IMR-90 (cell line): ENCODE measurements at places on chromosomes 4 and X. TPM values are rescaled to one million over a fixed set of nuclear protein-coding genes. Genes with fewer than 3 reads are reported as not detected.

GRCh38 chrX:149383852-149384251, 121.3 kb downstream of the IDS start:
- H3K36me3 ChIP-seq: no peaks in the 10 kb centered on the region
- H3K4me1 ChIP-seq: no peaks in the 10 kb centered on the region
- no peak for DNase-seq
- H3K27me3 ChIP-seq: no peaks in the 10 kb centered on the region

GRCh38 chrX:16639966-16640365, 10.0 kb upstream of the S100G start:
- DNase-seq: no peak
- H3K27ac ChIP-seq: no peak overlapping the region
- H3K36me3 ChIP-seq: peaks cover 3% of the 10 kb centered on the region; the same call in 1 of the 2 replicates
- H3K27me3 ChIP-seq: peaks cover 2% of the 10 kb centered on the region; the same call in 1 of the 2 replicates
- no peak overlapping the region for H3K4me3 ChIP-seq

GRCh38 chr4:48705609-48706008, 74.5 kb downstream of the FRYL start:
- DNase-seq: no peak
- H3K36me3 ChIP-seq: no peaks in the 10 kb centered on the region
- no peak overlapping the region for H3K27ac ChIP-seq
- H3K4me3 ChIP-seq: no peak overlapping the region

- no peak overlapping the region for H3K27ac ChIP-seq
- DNase-seq: no peak
- no peak overlapping the region for H3K4me3 ChIP-seq
These were observed 111.3 kb downstream of the TSPAN7 start for GRCh38 chrX:38672646-38673045.

DNA sequence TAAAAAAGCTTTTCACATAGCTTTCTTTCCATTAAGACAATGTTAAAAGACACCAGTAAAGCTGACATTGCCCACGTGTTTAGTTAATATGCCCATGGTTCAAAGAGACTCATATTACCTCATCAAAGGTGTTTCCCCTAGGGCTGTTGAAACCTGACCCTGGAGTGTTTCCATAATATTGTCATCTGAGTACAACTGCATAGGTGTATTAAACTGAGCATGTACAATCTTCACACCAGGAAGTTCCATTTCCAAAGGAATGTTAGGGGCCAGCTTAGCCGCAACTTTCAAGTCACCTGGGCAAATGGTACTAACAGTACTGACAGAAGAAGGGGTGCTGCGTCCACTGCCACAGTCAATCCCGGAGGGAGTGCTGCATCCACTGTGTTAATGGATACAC, 27.1 kb downstream of the PDLIM3 start:
- no peak overlapping the region for H3K4me3 ChIP-seq
- no peaks in the 10 kb centered on the region for H3K36me3 ChIP-seq

DNA sequence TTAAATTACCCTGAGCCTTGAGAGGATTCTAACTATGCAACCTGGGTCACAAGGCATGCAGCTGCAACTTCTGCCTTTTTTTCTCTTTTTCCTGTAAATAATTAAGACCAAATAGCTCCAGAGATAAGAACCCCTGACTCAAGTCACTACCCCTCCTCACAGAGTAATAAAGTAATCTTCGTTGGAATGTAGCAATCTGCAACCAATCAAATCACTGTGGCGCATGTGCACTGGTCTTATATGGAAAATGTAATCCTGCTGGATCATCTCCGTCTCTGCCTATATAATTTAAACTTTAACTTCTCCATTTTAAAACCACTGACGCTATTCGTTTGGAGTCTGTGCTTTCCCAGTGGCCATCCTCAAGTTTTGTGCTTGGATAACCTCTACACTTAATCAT, 6.1 kb upstream of the EFHC2 start:
- no peaks in the 10 kb centered on the region for H3K4me1 ChIP-seq
- no peaks in the 10 kb centered on the region for H3K27me3 ChIP-seq
- no peak for DNase-seq
- H3K27ac ChIP-seq: no peak overlapping the region

GRCh38 chrX:1224954-1225353, 12.5 kb upstream of the CRLF2 start:
- H3K27me3 ChIP-seq: no peaks in the 10 kb centered on the region
- H3K36me3 ChIP-seq: no peaks in the 10 kb centered on the region
- no peaks in the 10 kb centered on the region for H3K4me1 ChIP-seq
- no peak overlapping the region for H3K27ac ChIP-seq

DNA sequence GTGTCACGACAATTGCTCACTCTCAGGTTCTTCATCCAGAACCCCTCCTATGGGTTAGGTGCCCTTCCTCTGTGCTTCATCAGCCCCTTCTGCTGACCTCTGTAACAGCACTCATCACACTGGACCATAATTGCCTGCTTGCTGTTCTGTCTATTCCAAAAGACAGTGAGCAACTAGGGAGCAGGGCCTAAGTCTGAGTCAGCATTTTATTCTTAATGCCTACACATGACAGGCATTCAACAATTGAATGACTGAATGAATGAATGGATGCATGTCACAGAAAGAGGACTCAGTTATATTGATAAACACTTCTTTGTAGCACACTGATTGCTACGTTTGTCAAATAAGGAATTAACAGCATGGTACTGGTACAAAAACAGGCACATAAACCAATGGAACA, 317.0 kb downstream of the ZIC3 start:
- H3K36me3 ChIP-seq: no peaks in the 10 kb centered on the region
- H3K4me3 ChIP-seq: no peak overlapping the region
- DNase-seq: no peak
- no peak overlapping the region for H3K27ac ChIP-seq

GRCh38 chr4:107147873-107148272, 111.8 kb upstream of the DKK2 start:
- H3K4me3 ChIP-seq: no peak overlapping the region
- no peak for DNase-seq
- H3K27ac ChIP-seq: no peak overlapping the region
- H3K36me3 ChIP-seq: no peaks in the 10 kb centered on the region
- H3K27me3 ChIP-seq: no peaks in the 10 kb centered on the region
- no peaks in the 10 kb centered on the region for H3K4me1 ChIP-seq

GRCh38 chr4:72205298-72205697, 173.5 kb downstream of the NPFFR2 start:
- no peak for DNase-seq
- no peaks in the 10 kb centered on the region for H3K36me3 ChIP-seq
- no peak overlapping the region for H3K4me3 ChIP-seq
- no peaks in the 10 kb centered on the region for H3K27me3 ChIP-seq
- no peaks in the 10 kb centered on the region for H3K4me1 ChIP-seq

DNA sequence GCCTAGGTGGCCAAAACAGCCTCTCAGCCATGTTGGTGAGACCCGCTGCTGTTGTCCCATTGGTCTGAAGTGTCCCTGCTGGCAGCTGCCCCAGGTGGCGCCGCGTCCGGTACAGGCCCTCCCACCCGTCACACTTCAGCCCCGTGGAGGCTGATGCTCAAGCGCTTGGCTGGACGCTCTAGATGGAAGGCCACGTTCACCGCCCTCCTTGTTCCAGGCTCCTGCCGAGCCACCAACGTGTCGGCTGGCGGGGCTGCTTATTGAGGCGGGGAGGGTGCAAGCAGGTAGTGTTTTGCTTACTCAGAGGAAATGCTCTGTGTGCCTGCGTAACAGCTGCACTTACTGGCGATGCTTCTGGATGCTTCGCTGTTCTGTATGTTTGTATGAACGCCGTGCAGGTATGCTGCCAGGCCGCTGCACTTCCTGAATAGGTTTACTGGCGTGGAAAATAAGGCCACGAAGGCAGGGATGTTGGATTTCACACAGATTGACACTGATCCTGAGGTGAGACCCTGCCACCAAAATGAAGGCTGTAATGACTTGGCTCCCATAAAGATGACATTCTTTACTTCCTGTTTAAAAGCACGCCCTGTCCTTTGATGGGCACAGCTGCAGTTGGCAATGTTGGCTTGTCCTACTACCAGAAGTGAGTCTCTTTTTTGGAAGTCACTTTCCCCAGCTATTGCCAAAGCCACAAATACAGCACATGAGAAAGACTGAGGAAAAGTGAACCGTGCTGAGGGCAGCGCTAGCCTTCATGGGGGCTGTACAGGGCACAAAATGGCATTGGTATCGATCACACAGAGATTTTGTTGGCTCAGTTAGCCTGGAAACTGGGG, 21.0 kb upstream of the CLCN4 start:
- H3K27ac ChIP-seq: no peak overlapping the region
- no peaks in the 10 kb centered on the region for H3K27me3 ChIP-seq
- no peaks in the 10 kb centered on the region; the same call in 1 of the 2 replicates for H3K4me1 ChIP-seq
- H3K4me3 ChIP-seq: no peak overlapping the region
- no peak for DNase-seq

- no peak overlapping the region for H3K27ac ChIP-seq
- no peak overlapping the region for H3K4me3 ChIP-seq
- no peaks in the 10 kb centered on the region for H3K27me3 ChIP-seq
- H3K36me3 ChIP-seq: no peaks in the 10 kb centered on the region
These were observed 32.2 kb downstream of the LNX1 start for GRCh38 chr4:53559021-53559620.

GRCh38 chr4:95508421-95508820, 40.4 kb downstream of the UNC5C start:
- no peaks in the 10 kb centered on the region for H3K27me3 ChIP-seq
- peak; percentile 40 for DNase-seq
- H3K4me3 ChIP-seq: no peak overlapping the region
- no peaks in the 10 kb centered on the region; the same call in 1 of the 2 replicates for H3K4me1 ChIP-seq

GRCh38 chr4:125526420-125526819, 211.7 kb downstream of the FAT4 start:
- DNase-seq: no peak
- no peak overlapping the region for H3K4me3 ChIP-seq
- H3K27me3 ChIP-seq: no peaks in the 10 kb centered on the region
- no peak overlapping the region for H3K27ac ChIP-seq

GRCh38 chrX:13938051-13938828, 91.5 kb downstream of the GEMIN8 start:
- H3K4me1 ChIP-seq: 0 out of 2 replicates have a peak, but pooled peaks cover 2% of the 10 kb centered on the region
- no peaks in the 10 kb centered on the region for H3K36me3 ChIP-seq
- H3K27me3 ChIP-seq: peaks cover 42% of the 10 kb centered on the region
- H3K27ac ChIP-seq: no peak overlapping the region
- DNase-seq: peak; percentile 2

GRCh38 chr4:118968005-118968404, 79.4 kb downstream of the SYNPO2 start:
- peaks cover 16% of the 10 kb centered on the region for H3K4me1 ChIP-seq
- peak overlapping the region; percentile 90 for H3K27ac ChIP-seq
- peak; percentile 87 for DNase-seq
- H3K27me3 ChIP-seq: no peaks in the 10 kb centered on the region

DNA sequence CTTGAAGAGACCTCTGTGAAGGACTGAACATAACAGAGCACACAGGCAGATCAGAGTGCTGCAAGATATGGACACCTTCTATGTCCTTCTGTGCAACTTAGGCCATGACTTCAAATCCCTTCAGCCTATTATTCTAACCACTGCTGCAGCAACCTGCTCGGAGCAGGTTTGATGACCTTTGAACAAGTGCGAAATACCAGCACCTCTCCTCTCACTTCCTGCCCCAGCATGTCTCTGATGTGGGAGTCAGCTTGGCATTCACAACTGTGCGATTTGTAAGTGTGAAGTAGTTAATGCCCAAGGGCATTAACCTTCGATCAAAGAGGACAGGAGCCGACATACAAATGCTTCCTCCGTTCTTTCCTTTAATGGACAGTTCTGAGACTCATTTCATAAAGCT, 1.6 kb upstream of the EXOC1 start:
- 0 out of 2 replicates have a peak, but pooled peaks cover 2% of the 10 kb centered on the region for H3K27me3 ChIP-seq
- H3K36me3 ChIP-seq: no peaks in the 10 kb centered on the region
- DNase-seq: no peak
- H3K27ac ChIP-seq: no peak overlapping the region
- no peak overlapping the region for H3K4me3 ChIP-seq

- DNase-seq: peak; percentile 52
- peak overlapping the region; percentile 66; the same call in 1 of the 2 replicates for H3K27ac ChIP-seq
- no peak overlapping the region for H3K4me3 ChIP-seq
These were observed 152.7 kb downstream of the APBB2 start for GRCh38 chr4:41061482-41062185.

- no peaks in the 10 kb centered on the region for H3K36me3 ChIP-seq
- no peak overlapping the region for H3K4me3 ChIP-seq
- no peak overlapping the region for H3K27ac ChIP-seq
- H3K4me1 ChIP-seq: no peaks in the 10 kb centered on the region
- no peak for DNase-seq
These were observed 7.0 kb upstream of the AMTN start for GRCh38 chr4:70511365-70511764.

DNA sequence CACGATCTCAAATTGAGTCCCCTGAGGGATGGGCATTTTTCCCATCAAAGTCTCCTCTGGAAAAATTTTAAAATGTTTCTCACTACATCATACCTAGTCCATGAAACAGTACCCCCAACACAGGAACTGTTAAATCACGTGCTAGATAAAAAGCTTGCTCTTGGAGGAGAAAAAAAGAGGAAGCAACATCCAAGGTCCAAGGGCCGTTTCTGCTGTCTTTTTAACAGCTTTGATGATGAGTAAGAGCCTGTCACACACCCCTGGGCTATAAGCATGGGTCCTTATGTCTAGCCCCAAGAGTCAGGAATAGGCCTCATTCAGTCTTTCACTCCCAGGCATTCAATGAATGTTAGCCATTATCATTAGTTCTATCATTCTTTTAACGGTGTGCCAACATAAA, 128.9 kb downstream of the SH3KBP1 start:
- H3K36me3 ChIP-seq: no peaks in the 10 kb centered on the region
- no peaks in the 10 kb centered on the region; the same call in 1 of the 2 replicates for H3K4me1 ChIP-seq
- DNase-seq: no peak

- no peak overlapping the region for H3K4me3 ChIP-seq
- no peaks in the 10 kb centered on the region for H3K36me3 ChIP-seq
- peaks cover 24% of the 10 kb centered on the region for H3K4me1 ChIP-seq
These were observed 27.8 kb upstream of the SORBS2 start for GRCh38 chr4:185839770-185840169.

GRCh38 chrX:134371133-134371532, 88.8 kb upstream of the HPRT1 start:
- DNase-seq: no peak
- H3K36me3 ChIP-seq: no peaks in the 10 kb centered on the region
- H3K4me1 ChIP-seq: no peaks in the 10 kb centered on the region
- H3K27ac ChIP-seq: no peak overlapping the region
- no peak overlapping the region for H3K4me3 ChIP-seq

GRCh38 chr4:2812612-2813354, 19.9 kb downstream of the SH3BP2 start:
- DNase-seq: no peak
- no peaks in the 10 kb centered on the region; the same call in 1 of the 2 replicates for H3K36me3 ChIP-seq
- H3K27ac ChIP-seq: peak overlapping the region; percentile 66
- H3K4me3 ChIP-seq: no peak overlapping the region

- H3K4me3 ChIP-seq: no peak overlapping the region
- no peak overlapping the region for H3K27ac ChIP-seq
- H3K4me1 ChIP-seq: peaks cover 2% of the 10 kb centered on the region; the same call in 1 of the 2 replicates
- H3K27me3 ChIP-seq: peaks cover 6% of the 10 kb centered on the region; the same call in 1 of the 2 replicates
- DNase-seq: peak; percentile 60
These were observed 10.0 kb upstream of the AP1S2 start for GRCh38 chrX:15864629-15865028.

- DNase-seq: no peak
- no peak overlapping the region for H3K27ac ChIP-seq
- H3K4me3 ChIP-seq: no peak overlapping the region
- no peaks in the 10 kb centered on the region for H3K27me3 ChIP-seq
- H3K4me1 ChIP-seq: peaks cover 2% of the 10 kb centered on the region; the same call in 1 of the 2 replicates
These were observed 223.3 kb upstream of the MAB21L2 start for GRCh38 chr4:150358691-150359090.

NAP1L3 gene
- 2.2 and 5.3 TPM in 2 replicates for total RNA-seq

FREM3 gene
- not detected in 2 replicates for total RNA-seq

NRK gene
- 2.7 and 3.6 TPM in 2 replicates for total RNA-seq

YY2 gene
- 0.72 and 1.1 TPM in 2 replicates for total RNA-seq

NPNT gene
- not detected in 2 replicates for total RNA-seq

SORBS2 gene
- under 0.01 and 0.18 TPM in 2 replicates for total RNA-seq

EXOC1L gene
- total RNA-seq: not detected in 2 replicates

TCEAL2 gene
- total RNA-seq: not detected in 2 replicates

PNMA5 gene
- not detected in 2 replicates for total RNA-seq

AMTN gene
- not detected in 2 replicates for total RNA-seq

RAB33A gene
- 0.83 and 1.6 TPM in 2 replicates for total RNA-seq
